DMS79 (cell line): ENCODE measurements at places on chromosomes 4 and X.

DNA sequence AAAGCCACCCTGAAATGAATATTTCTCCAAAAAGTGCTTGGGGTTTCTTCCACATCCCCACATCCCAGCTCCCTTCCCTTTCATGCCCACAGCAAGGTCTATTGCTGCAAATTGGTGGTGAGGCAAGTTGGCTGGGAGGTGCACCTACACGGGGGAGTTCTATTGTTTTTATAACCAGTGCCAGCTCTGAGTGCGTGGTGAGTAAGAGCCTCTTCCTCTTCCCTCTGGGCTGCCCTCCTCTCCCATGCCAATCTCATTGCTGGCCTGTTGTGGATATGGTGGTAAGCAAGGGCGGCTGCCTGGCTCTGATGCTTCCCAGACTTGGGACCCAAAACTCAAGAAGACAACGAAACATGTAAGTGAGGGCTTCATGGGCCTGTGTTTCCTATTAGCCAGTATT is 204.3 kb downstream of the SHROOM3 start:
- no peak for DNase-seq

GRCh38 chr4:26213317-26213716 is 107.5 kb upstream of the RBPJ start:
- DNase-seq = no peak

GRCh38 chrX:49910344-49910743 is 12.1 kb upstream of the CLCN5 start:
- DNase-seq = peak; percentile 73

- DNase-seq = no peak
Observed at GRCh38 chrX:31154946-31155345, 83.1 kb upstream of the FTHL17 start.

- DNase-seq = no peak
Observed at GRCh38 chr4:1568855-1569460, 115.2 kb downstream of the FAM53A start.

DNA sequence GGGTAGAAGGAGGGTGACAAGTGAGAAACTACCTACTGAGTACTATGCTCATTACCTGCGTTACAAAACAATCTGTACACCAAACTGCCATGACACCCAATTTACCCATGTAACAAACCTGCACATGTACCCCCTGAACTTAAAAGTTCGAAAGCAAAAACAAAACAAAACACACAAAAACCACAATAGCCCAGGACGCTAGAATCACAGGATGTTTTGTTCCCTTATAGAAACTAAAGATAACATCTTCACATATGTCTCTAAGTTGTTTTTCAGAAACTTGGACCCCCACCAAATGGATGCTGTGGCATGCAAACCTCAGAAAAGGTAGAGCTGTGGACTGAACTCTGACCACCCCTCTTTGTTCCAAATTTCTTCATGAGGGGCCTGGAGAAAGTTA is 25.2 kb upstream of the PNMA5 start:
- DNase-seq = no peak
